Cerebellar cortex (tissue), 1 donor: ENCODE measurements at places on chromosomes 5 and 9.

DNA sequence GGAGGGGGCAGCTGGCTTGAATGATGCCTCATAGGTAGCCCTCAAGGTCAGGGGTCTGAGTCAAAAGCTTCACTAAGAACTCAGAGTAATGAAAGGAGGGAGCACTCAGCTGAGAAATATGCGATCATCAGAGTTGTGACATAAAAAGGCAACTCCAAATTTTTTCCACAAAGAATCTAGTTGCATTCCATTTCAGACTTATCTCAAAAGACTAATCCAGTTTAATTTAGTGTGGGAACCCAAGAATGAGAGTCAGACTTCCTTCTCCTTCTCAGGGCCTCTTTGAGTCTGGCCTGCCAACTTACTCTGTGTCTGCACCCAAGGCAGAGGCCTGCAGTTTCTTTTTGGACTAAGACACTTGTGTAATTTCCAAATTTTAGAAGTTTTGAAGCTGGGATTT is 34.7 kb downstream of the GABRP start:
- no peak for DNase-seq

GRCh38 chr5:7518947-7519560 is 123.1 kb downstream of the ADCY2 start:
- no peak for DNase-seq

GRCh38 chr9:708182-708550 is 133.3 kb upstream of the DMRT1 start:
- DNase-seq, result no peak

DNA sequence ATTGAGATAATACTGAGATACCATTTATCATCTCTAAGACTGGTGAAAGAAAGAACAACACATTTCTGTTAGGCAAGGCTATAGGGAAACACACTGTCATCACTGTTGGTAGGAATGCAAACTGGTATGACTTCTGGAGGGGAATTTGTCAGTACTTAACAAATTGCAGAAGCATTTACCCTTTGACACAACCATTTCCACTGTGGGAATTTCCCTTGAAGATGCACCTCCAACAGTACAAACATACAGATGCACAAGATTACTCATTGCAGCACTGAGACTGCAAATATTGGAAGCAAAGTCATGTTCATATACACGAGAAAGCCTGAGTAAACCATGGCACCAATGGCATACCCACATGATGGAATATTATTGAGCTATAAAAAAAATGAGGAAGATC is 17.6 kb downstream of the GM2A start:
- DNase-seq, result no peak

DNA sequence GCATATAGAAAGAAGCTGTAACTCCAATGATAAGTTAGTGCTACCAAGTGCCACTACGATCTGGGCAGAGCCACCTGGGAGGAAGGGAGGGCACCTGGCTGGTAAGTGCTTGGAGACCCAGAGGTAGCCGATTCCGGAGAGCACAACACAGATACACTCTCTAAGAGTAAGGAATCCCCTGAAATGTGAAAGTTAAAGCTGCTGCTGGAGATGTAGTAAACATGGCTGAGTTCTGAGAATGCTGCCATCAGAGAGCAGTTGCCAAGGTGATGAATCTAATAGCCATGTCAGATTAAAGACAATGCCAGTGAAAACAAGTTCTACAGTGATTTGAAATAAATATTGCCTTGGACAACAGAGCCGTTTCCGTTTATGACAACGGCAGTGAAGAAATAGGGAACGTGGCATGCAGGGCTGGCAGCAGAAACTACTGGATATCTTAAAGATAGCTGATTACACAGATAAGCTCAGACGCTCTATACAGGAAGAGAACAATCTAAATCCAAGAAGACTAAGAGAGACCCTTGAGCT is 561.2 kb upstream of the C9orf72 start:
- DNase-seq, result no peak

- DNase-seq, result no peak
Observed at GRCh38 chr5:81773574-81773973, 22.7 kb upstream of the SSBP2 start.

GRCh38 chr9:106074006-106074405 is 379.7 kb downstream of the TMEM38B start:
- DNase-seq, result no peak

GRCh38 chr5:176748073-176748966 is 62.0 kb upstream of the UNC5A start:
- no peak for DNase-seq

DNA sequence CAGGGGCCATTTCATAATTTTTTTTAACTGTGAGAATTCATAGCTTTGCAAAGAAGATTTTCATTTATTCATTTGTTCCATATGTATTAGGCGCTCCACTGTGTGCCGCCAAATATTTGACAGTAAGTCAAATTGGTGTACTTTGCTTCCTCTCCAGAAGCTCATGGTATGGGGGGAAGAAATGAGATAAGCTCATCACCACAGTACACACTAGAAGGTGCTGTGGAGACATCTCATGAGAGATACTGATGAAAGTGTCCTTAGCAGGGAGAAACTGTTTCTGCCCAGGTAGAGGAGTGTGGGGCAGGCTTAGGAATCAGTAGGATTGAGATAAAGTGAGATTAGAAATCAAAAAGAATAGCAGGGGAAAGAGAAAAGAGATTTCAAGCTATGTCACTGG is 136.2 kb downstream of the CDH6 start:
- DNase-seq, result no peak

DNA sequence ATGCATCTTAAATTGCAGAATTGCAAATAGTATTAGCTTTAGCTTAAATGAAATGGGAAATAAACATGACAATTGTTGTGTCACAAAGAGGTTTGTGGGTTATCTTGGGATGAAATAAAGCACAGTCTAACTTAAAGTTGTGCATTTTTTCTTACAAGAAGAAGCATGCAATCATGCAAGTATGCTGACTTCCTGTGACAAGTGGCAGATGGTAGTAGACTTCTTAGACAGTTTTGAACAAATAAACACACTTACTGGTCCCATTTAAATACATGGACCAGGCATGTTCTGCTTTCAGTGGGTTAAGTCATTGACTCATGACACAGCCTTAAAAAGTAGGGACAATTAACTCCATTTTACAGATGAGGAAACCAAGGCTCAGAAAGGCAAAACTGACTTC is 15.9 kb upstream of the C5orf63 start:
- DNase-seq, result no peak

GRCh38 chr5:148390914-148391313 is 7.2 kb downstream of the FBXO38 start:
- DNase-seq, result no peak

GRCh38 chr5:18195910-18196309 is 561.6 kb downstream of the TAF11L14 start:
- no peak for DNase-seq

DNA sequence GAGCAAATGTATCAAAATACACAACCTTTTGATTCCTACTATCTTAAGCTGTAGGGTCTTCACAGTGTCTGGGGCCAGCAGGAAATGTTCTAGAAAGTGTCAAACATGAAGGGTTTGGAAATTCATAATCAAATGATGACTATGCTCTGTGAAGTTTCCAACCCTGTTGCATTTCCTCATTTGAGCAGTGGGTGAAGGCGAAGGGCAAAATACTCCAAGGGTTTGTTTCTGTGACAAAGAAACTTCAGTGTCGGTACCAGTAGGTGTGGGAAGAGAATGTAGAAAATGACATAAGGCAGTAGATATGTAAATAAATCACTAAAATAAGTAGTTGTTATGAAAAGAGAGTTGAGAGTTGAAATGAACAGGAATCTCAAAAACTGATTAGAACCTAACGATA is 576 bp downstream of the ALDOB start:
- no peak for DNase-seq

DNA sequence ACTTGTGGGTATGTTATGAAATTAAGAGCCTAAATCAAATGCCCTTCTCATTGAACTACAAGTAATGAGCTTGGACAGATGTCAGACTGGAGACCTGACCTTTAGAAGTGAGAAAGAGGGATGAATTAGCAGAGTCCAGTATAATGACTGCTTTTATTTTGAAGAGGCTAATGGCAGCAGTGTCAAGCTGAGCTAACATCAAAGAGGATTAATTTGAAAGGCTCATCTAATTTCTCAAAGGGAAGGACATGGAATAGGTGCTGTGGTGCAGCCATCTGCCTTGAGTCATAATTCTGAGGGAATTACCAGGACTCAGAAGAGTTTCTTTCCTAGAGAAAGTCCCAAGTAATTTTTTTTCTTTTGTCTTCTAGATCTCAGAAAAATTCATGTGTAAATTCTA is 57.6 kb downstream of the FAM81B start:
- DNase-seq, result no peak

DNA sequence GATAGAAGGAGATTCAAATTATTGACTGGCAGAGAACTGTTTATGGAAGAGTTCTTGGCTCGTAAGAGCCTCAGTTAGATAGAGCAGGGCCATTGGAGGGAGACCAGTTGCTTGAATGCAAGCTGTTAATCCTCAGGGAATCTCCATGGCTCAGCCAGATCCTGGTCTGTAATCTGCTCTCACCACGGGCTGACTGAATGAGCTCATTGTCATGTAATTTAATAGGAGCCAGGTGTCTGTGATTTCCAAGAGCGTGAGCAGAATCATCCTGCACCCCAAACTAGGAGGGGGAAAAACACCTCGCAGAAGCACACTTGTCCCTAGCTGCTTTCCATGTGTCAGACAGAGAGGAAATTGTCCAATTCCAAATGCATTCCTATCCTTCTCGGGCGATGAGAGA is 19.1 kb upstream of the KCNMB1 start:
- peak; percentile 2 for DNase-seq

- DNase-seq, result no peak
Observed at GRCh38 chr5:126810596-126811380, 33.9 kb downstream of the LMNB1 start.

GRCh38 chr5:109911731-109912130 is 222.0 kb downstream of the MAN2A1 start:
- DNase-seq, result no peak

GRCh38 chr9:88995200-88995577 is 3.9 kb downstream of the S1PR3 start:
- DNase-seq, result no peak

- peak; percentile 63 for DNase-seq
Observed at GRCh38 chr9:127899128-127899943, at the start of gene ST6GALNAC6. TSS of gene ST6GALNAC6 (minus strand) at chr9:127899603. CDS start at chr9:127897981, 1,622 bp downstream.

GRCh38 chr9:122095010-122095767 is 2.1 kb upstream of the TTLL11 start:
- DNase-seq, result peak; percentile 71

DNA sequence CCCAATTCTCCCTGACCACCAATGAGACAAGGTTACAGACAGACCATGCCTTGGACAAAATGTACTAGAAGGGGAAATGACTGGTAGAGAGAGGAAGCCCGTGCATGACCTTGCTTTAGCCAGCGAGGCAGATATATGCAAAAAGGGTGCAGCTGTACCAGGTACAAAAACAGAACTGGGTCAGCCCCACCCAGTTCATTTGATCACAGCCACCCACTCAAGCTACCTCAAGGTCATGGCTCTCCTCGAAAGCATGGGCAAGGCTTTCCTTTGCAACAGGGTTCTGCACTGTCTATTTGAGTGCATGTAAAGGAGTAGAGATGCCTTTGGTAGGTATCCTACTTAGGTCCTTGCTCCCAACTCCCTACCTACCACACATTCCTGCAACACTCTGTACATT is 33.3 kb downstream of the TLE1 start:
- DNase-seq, result no peak

- no peak for DNase-seq
Observed at GRCh38 chr5:107294211-107294550, 376.6 kb downstream of the EFNA5 start.

- DNase-seq, result peak; percentile 37
Observed at GRCh38 chr5:175466700-175467318, 11.6 kb upstream of the SFXN1 start.

- DNase-seq, result no peak
Observed at GRCh38 chr5:14199902-14200301, 56.8 kb downstream of the TRIO start.
